Iris pigment epithelial cell (primary cell): ENCODE measurements at places on chromosomes 16 and 17.

GRCh38 chr17:75633486-75634375, 497 bp downstream of the SMIM5 start:
- DNase-seq: peak; percentile 91

DNA sequence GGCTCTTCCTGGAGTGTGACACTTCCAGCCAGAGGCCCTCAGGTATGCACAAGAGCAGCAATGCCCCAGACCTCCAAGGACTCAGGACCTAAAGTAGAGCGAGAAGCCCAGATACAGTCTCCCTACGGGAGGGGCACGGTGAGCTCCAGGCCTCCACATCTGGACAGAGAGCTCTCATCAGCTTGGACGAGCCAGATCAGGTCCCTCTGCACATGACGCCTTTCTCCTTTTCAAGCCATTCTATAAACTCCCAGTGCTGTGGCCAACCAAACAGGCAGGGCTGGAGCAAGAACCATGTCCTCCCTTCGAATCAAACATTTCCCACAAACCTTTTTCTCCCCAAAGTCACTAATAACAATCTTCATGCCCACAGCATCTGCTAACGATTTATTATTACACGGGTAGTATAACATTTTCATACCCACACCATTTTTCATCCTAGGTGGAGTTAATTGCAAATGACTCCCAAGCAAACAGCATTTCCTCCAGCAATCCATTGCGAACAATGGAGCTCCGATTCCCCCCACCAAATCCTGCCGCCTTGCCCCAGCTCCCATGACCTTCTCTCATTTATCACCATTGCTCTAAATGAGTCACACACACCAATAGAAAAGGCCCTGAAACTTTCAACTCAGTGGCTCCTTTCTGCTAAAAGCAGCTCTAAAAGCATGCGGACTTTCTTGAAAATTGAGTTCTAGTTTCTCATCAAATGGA, 24.2 kb upstream of the NLRP1 start:
- DNase-seq: no peak

DNA sequence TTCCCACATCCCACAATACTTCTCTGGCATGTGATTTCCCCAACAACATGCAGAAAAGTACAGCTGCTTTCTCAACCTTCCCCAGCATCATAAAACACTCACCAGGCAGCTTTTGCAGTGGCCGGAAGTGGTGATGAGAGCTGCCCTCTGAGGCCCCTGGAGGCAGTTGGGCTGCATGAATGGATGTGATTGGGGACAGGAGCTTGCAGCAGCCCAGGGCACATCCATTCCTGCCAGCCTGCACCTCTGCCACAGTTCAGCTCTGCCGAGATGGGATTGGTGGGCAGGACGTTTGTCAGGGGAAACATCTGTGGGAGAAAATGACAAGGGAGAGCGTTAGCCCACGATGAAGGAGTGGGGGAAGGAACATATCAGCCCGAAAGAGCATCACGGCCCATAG, 19.8 kb downstream of the NUBP1 start:
- no peak for DNase-seq

GRCh38 chr17:71349908-71350600, 770.8 kb upstream of the SOX9 start:
- DNase-seq: peak; percentile 44

DNA sequence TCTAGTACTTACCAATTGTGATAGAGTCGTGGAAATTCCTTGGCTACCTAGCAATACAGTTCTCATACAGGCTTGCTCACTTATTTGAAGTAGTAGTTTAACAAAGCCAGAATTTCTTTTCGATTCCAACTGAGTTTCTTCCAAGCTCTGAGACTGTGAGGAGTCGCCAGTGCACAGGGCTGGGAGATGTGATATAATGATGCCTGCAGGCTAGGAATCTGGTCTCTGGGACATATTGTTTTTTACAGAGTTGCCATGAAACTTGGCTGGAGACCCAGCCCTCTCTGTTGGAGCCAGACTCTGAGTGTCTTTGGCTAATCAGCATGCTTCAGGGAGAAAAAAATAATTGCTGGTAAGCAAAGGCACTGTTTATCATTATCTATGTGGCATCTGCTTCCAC, 698.8 kb upstream of the GOT2 start:
- DNase-seq: no peak

DNA sequence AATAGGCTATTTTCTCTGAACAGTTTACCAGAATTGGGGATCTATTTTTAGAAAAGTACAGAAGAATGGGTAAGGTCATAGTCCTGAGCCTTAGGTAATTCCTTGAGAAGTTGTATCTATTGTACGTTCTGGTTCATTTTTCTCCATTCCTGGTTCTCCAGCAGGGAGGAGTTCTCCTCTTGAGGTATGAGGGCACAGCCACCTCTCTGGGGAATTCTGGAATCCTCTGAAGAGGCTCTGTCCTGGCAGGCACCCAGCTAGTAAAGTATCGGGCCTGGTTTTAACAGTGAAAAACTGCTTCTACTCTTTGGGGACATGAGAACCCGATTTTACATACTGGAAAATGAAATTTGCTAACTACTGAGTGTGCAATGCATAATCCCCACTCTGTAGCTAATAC, 19.6 kb upstream of the PMFBP1 start:
- DNase-seq: no peak

DNA sequence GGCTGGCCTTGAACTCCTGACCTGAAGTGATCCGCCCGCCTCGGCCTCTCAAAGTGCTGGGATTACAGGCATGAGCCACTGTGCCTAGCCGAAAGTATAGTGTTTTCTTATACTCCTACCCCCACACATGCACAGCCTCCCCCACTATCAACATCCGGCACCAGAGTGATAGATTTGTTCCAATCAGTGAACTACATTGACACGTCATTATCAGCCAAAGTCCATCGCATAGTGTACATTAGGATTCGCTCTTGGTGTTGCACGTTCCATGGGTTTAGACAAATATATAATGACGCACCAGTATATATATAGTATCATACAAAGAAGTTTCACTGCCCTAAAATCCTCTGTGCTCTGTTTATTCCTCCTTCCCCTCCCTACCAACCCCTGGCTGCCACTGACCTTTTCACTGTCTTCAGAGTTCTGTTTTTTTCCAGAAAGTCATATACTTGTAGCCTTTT, 11.9 kb upstream of the TM4SF5 start:
- no peak for DNase-seq

- DNase-seq: no peak
These were observed 3.2 kb downstream of the DEXI start for GRCh38 chr16:10938796-10939648.

DNA sequence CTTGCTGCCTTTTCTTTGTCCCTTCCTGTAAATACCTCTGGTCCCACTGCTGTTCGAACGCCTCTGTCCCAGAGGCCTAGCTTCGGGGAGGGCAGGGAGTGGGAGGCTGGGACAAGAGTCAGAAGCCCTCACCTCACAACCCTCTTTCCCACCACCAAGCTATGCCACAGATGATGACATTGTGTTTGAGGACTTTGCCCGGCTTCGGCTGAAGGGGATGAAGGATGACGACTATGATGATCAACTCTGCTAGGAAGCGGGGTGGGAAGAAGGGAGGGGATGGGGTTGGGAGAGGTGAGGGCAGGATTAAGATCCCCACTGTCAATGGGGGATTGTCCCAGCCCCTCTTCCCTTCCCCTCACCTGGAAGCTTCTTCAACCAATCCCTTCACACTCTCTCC, 10.4 kb downstream of the ARRB2 start:
- no peak for DNase-seq

DNA sequence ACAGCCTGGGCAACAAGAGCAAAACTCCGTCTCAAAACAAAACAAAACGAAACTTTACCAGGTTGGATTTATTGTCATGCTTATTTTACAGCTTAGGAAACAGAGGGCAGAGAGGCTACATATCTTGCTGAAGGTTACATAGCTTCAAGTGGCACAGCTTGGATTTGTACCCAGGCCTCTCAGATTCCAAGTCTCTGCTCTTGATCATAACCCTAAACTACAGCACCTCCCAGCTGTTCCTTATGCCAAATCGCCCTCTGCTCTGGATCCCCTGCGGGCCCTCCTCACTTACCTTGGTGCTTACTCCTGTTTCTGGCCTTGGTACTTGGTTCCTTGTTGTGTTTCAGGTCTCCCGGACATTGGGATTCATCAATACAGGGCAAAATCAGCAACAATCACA, 11.7 kb upstream of the CUEDC1 start:
- no peak for DNase-seq

DNA sequence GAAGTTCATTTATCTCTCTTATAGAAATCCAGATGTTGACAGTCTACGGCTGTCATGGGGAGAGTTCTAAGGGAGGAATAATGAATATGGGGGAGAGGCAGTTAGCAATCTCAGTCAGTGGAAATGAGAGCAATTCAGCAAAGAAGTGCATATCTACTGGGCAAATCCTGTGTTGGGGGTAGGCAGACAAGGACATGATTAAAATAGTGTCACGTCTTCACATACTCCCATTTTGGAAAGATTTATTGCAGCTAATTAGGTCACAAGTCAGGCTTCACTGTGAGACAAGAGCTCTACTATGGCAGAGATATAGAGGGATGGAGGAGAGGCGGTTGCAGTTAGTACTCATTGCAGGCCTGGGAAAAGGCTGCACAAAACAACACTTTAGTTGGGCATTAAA, 29.8 kb downstream of the LRRC36 start:
- DNase-seq: no peak

DNA sequence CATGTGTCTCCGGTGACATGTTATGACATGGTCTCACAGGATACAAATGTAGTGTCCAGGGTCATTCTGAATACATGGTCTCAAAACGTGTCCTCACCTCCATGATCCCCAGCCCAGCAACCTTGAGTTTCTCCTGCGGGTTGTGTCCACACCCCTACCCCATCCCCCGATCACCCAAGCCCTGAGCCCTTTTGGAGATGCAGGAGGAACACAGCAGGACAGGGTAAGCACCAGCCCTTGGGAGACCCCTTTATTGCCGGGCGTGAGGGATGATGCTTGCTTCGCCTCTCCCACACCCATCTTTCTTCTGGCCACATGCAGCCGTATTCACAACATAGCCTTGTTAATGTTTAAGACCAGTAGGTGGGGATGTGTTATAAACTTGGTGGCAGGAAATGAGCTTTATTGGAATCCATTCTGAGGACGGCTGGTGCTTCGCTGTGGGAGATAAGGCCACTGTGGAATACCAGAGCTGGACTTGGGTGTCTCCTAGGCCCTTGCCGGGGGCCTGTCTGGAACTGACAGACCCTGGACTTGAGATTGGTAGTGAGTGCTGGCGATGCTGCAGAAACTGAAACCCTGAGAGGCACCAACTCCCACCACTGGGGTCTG, 5.5 kb downstream of the TMEM132E start:
- peak; percentile 42 for DNase-seq

- peak; percentile 72 for DNase-seq
These were observed at the start of gene MIEN1 for GRCh38 chr17:39730095-39730921. MIEN1 (minus strand) TSS chr17:39730532; CDS start chr17:39730495, 37 bp downstream.

DNA sequence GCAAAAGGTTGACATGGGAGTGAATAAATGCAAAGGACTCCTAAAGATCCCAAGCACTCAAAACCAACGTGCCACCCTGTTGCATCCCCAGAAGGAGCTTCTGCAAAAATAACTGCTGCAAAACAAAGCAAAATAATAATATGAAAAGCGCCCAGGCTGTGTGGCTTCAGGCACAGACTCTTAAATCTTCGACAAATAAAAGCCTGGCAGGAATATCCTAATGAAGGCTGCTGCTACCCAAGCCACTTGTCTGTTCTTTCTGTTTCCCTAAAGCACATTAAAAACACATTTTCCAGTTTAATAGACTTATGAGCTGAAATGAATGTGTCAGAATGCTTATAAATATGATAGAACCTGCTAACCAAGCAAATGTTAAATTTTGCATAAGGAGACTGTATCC, 154.0 kb downstream of the SLC39A11 start:
- DNase-seq: no peak

- DNase-seq: no peak
These were observed 50.0 kb downstream of the NUP93 start for GRCh38 chr16:56779906-56780305.

DNA sequence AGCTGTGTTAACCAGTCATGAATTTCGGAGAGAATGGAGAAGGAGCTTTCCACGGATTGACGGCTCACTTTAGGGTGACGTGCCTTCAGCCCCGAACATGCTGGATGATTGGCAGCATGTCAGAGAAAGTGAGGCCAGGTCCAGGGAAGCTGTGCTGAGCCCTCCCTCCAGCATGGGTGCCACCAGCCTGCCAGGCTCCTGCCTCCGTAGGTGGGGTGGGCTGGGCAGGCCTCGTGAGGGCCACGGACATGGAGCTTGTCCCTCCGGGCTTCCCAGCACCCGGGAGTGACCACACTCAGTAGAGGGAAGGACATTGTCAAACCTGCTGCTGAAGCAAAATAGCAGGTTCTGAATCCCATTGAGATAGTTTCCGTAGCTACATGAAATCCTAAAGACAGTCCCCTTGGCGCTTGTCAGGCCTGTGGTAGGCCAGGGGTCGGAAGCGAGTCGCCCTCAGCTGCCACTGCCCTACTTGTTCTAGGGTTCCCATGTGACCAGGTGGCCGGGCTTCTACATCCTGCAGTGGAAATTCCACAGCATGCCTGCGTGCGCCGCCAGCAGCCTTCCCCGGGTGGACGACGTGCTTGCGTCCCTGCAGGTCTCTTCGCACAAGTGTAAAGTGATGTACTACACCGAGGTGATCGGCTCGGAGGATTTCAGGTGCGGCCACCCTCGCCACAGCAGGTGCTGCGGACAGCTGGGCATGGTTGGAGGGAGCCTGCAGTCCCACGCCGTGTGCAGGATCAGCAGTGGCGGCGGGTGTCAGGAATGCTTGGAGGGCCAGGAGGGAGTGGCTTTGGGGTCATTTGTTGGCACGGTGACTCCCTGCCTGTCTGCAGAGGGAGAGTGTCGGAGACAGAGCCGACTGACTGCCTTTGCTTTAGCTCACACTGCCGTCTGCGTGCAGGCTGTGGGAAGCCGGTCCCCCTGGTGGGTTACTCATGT, 72.3 kb downstream of the SEC14L1 start:
- no peak for DNase-seq

DNA sequence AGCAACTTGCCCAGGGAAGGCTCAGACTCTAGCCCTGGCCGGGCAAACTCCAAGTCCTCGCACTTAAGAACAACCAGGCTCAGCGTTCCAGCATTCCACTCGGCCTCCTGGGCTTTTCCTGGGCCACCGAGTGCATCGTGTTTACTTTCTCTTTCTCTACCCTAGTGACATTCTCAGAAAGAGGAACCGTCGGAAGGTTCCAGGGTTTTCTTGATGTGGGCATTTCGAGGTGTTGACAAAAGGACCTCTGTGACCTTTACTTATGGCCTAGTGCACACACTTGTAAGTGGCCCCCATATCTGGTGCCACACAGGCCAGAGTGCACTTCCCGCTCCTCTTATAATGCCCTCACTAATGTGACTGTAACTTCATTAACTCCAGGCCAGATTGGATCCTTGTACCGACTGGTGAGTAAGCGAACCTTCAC, 3.1 kb upstream of the BANP start:
- no peak for DNase-seq

- DNase-seq: peak; percentile 23
These were observed 45.9 kb downstream of the SLC6A2 start for GRCh38 chr16:55701442-55702319.

GRCh38 chr17:61337290-61337689, 62.4 kb upstream of the TBX2 start:
- no peak for DNase-seq
